T-helper 9 cell (primary cell): ENCODE measurements at places on chromosomes 12 and 14.

DNA sequence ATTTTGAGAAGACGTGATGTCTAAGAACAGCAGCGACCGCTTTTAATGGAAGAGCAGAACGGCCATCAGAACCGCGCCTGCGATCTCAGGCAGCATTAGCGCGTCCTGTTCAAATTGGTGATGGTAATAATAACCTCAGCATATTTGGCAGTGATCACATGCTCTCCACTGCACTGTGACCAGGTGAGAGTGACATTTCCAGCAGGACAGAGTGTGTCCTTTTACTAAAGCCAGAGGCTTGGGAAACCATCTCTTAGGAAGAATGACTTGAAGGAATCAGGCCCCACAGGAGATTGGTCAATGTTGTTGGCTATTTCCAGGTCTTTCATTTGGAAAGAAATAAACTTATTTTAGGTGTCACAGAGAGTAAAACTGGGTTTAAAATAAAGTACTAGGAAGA, 51.4 kb upstream of the FBXO21 start:
- DNase-seq = no peak

DNA sequence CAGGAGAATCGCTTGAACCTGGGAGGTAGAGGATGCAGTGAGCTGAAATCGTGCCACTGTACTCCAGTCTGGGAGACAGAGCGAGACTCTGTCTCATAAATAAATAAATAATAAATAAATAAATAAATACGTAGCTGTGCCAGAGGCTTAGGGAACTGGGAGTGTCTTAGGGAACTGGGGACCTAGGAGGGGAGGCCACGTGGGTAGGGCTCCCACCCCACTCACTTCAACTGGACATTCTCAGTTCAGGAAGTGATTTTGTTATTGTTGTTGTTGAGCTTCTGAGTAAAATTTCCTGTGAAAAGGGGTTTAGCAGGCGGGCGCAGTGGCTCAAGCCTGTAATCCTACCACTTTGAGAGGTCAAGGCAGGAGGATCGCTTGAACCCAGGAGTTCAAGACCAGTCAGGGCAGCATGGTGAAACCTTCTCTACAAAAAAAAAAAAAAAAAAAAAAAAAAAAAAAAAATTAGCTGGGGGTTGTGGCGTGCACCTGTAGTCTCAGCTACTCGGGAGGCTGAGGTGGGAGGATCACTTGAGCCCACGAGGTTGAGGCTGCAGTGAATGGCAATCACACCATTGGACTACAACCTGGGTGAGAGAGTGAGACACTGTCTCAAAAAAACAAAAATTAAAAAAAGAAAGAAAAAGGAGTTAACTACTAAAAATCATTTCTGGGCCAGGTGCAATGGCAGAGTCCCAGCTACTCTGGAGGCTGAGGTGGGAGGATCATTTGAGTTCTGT, 19.0 kb upstream of the ANKRD9 start:
- DNase-seq = no peak

- no peak for DNase-seq
Observed at GRCh38 chr12:122079532-122080081, 1.1 kb downstream of the MLXIP start.

GRCh38 chr12:55842681-55843429, at the start of gene MMP19:
Gene MMP19 (minus strand): TSS chr12:55842936. CDS start chr12:55842830, 106 bp downstream.
- DNase-seq = no peak

DNA sequence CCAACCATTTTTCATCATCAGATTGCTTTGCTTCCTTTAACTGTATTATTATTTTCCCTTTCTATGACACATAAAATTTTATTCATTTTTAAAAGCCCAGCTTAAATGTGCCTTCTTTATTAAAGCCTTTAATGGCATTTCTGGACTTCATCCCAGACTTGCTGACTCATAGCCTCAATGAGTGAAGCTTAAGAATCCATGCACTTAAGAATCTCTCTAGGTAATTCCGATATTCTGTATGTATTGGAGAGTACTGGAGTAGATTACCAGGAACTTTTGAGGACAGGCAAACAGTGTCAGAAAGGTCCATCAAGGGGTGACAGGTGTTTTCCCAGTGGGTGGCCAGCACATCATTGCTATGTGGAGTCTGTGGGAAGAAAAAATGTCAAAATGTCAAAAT, 107.9 kb downstream of the PTPRQ start:
- no peak for DNase-seq

GRCh38 chr14:50039734-50040400, 76.5 kb downstream of the VCPKMT start:
- DNase-seq = no peak

GRCh38 chr14:67526676-67527459, 6.2 kb upstream of the PLEKHH1 start:
- DNase-seq = no peak

- no peak for DNase-seq
Observed at GRCh38 chr14:66445936-66446335, 40.2 kb upstream of the CCDC196 start.

DNA sequence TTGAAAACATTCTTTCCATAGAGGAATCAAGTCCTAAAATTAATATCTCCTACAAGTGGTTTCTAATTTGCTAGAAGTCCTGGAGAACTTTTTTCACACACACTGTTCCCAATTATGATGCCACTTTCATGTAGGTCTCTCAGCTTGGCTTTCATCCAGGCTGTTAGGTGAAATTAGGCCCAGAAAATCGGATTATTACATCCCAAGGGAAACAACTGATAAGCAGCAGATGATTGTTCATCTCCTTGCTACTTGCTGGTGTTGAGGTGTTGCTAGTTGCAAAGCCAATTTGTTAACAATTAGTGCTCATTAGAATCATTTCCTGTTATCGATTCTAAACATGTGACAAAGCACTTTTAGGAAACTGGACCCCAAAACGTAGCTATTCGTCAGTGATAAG, 248.0 kb downstream of the PDZRN4 start:
- DNase-seq = no peak

DNA sequence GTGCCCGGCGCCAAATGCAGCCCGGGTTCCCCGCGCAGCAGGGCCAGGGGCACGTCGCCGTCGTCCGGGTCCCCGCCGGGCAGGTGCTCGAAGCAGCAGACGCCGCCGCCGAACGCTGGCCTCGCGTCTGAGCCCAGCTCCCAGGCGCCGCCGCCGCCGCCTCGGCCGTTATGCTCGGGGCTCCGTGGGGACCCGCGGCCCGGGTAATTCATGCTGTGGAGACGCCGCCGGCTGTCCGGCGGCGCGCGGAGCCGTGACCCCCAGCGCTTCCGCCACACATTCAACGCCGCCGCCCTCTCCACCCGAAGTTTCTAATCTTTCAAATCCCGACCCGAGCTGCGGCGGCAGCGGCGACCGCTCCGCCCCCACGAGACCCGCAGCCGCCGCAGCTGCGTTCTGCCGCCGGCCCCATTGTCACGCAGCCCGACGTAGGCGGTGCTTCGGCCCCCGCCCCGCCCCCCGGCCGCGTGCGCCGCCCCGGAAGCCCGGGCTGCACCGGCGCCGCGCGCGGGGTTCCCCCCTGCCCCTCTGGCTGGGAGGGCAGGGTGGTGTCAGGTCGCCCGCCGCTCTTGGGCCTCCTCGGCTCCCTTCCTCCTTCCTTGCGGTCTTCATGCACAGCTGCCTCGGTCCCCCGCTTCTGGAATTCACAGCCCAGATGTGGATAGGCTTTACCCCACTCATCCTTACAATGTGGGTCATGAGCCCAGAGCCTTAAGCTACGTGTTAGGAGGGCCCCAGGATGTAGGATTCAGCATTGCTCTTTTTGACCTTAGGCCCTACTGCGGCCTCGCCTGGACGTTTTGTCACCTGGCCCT, at the start of gene DDHD1:
Gene DDHD1 (minus strand): TSS at position 437 of the 815 bp plus-strand sequence. CDS start 225 bp downstream, at position 212.
- peak; percentile 84 for DNase-seq

DNA sequence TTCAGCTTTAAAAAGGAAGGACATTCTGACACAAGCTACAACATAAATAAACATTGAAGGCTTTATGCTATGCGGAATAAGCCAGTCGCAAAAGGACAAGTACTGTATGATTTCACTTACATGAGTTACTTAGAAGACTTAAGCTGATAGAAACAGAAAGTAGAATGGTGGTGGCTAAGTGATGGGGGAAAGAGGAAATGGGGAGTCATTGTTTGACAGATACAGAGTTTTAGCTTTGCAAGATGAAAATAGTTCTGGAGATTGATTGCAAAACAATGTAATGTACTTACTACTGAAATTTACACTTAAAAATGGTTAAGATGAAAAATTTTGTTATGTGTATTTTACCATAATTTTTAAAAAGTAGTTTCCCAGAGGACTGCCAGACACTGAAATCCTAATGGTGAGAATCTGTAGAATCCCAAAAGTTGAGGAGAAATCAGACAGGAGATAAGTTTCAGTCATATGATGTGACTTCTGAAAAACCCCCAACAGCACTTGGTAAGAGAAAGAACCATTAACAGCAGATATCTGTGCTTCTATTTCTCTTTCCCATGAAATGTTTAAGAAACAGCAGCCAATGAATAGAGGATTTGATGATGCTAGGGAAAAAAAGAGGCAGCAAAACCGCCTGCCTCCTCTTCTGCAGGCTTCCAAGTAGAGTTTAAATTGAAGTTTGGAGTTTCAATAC, 16.6 kb upstream of the CLEC2A start:
- DNase-seq = no peak

DNA sequence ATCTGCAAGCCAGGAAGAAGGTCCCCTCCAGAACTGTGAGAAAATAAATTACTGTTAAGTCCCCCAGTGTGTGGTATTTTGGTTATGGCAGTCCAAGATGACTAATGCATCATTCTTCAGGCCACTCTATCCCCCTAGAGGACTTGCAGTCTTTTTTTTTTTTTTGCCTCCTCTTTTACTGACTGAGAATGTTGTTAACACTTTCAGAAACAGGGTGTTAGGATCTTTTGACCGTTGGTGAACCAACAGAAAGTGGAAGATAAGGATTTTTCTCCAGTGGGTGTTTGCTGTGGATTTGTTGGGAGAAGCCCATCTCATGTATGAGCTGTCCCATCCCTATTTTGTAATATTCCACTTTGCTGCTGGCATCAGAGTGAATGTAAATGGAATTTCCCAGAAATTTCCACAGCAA, 37.8 kb downstream of the MARK3 start:
- DNase-seq = no peak

DNA sequence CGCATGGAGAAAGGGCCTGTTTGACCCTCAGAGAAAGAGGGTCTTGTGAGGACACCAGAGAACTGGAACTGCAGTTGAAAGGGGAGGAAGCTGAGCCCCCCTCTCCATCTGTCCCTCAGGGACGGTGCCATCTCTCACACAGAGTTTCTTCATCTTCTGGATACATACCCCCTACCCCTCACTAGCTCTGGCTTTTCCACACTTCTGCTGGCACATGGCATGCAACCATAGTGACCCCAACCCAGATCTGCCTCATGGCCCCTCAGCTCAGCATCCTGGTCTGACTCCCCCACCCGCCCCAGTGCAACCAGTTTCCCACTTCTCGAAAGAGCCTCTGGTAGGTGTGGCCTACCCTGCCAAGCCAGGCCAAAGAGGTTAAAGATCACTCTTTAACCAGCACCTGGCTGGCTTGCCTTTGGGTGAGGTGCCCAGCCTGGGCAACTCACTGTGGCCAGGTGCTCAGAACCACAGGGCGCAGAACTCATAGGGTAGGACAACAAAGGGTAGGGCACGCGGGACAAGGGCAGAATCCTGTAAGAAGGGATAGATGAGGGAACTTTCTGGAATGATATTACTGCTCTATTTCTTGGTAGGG, 25.8 kb downstream of the GALNT16 start:
- no peak for DNase-seq

DNA sequence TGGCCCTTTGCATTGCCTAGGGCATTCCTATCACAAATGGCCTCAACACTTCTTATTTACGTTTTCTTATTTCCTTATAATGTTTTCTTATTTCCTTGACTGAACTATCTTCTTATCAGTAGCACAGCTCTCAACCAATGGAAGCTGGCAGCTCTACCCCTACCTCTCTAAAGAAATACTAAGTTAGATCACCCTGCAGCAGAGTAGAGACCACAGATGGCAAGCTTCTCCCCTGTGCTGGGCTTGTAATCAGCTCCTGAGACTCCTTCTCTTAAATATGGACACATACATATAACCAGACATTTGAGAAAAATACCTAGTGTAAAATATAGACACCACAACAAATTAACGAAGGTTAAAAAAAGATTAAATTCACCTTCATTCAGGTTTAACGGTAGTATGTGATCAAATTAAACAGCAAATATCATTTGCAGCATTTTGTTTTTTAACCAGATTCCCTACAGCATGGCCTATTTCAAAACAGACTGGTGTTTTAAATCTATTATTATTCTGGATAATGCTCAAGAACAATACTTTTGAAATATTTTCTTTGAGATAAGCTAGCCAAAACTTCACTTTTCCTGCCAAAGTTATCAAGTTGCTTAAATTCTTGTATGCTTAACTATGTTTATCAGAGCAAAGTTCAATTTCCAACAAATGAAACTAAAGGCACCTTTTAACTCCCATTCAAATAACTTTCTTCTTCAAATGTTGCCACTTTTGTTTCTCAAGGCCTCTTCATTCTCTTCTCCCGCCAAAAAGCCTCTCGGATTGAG, 54.3 kb downstream of the SLC41A2 start:
- DNase-seq = no peak

DNA sequence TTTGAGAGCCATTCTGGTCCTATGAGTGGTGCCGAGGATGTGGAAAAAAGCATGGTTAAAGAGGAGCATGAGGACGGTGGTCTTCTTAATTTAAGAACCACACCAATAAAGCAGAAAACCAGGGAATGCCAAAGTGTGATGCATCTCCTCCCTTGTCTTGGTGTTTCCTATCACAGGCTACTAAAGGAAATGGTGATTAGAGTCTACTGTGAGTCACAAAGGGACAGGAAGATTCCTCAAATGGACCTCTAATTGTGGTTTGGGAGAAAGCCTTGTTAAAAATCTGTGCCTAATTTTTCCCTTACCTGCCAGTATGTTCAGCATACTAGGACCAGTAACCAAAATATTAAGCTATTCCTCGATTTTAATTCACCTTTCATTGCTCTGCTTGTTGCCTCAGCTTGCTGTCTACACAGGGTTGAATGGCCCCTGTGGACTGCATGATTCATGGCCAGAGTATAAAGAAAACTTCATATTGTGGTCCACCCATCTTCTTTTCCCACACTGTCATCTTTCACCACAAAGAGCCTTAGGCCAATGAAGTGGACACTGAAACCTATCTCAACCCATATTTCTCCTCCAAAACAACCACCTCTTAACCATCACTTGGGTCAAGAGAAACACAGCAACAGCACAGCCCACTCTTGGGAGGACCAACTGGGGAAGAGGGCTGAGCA, 38.8 kb downstream of the DIO2 start:
- no peak for DNase-seq

DNA sequence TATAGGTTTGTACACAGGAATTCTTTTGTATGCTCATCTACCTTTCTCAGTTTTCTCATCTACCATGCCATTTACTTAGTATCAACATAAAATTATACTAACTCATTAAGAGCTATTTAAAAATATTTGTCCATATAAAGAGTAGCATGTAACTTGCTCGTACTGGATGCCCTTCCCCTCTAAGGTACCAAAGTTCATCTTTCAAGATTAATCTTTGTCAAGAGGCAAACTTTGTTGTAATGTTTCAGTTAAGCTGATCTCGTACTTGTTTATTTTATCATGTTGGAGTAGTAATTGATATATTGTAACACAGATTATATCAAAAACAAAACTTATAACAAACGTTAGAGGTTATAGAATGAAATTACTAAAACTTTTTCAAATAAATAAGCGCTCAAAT, 128.5 kb downstream of the PIK3C2G start:
- DNase-seq = no peak

- DNase-seq = no peak
Observed at GRCh38 chr14:100618763-100619320, 31.6 kb upstream of the BEGAIN start.
